ENCODE measurements at places on chromosomes 1 and 21.

GRCh38 chr21:40060083-40060677 is 192.9 kb downstream of the PCP4 start:
- no peak for DNase-seq

GRCh38 chr1:45994423-45994822 is 138.0 kb downstream of the PIK3R3 start:
- no peak for DNase-seq

DNA sequence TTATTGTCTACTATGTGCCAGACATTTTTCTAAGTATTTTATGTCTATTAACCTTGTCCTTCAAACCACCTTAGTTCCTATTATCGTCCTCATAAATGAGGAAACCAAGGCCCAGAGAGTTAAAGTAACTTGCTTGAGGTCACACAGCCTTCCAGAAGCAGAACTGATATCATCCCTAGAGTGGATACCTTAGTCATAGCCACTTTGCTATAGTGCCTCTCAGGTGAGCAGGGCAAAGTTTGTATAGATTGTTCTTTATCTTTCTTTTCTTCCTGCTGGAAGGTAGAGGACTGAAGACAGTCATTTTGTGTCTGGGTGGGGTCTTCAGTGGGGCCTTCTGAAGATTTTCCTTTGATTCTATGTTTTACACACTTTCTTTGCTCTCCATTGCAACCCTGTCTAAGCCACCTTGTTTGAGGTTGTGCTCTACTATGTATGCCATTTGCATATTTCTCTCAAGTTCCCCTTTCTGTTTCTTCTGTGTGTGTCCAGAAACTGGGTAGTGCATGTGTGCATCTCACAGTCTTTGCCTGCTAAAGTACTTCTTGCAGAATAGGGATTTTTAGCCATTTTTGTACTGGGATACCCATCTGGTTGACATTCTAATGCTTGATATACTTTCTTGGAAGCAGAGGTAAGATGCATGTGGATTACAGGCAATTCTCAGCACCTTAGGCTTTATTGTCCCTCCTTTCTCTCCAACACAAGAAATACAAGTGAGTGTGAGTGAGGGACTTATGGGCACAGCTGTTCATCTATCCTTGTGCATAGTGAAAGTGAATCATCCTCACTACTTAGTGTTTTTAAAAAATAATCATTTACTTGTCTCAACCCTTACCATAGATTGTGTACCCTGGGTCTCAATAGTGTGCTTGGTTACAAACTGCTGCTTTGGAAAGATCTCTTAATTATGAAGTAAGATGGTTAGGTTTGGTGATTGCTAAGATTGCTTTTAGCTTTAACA is 207.6 kb upstream of the HMCN1 start:
- DNase-seq, result no peak

GRCh38 chr1:36099681-36100341 is 11.1 kb downstream of the ADPRS start:
- peak; percentile 59 for DNase-seq

GRCh38 chr1:94982398-94982797 is 55.5 kb upstream of the CNN3 start:
- no peak for DNase-seq

GRCh38 chr1:2416403-2416802 is 4.0 kb upstream of the PEX10 start:
- no peak for DNase-seq

DNA sequence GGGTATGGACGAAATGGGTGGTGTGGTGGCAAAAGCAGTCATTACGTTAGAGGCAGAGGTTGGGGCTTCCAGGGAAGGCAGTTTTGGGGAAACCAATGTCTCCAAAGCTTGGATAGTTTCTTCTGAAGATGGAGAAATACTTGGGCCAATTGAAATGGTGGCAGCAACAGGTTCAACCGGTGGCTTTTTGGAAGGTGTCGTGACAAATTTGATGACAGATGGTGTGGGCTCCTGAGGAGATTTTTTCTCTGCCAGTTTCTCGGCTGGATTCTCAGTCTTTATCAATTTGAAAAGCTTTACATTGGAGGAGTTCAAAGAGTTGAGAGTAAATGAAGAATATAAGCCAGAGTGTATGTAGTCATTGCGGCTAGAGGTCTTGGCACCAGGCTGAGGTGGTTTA is 11.5 kb downstream of the ELK4 start:
- no peak for DNase-seq

GRCh38 chr21:44897326-44898010 is 23.2 kb downstream of the ITGB2 start:
- no peak for DNase-seq

DNA sequence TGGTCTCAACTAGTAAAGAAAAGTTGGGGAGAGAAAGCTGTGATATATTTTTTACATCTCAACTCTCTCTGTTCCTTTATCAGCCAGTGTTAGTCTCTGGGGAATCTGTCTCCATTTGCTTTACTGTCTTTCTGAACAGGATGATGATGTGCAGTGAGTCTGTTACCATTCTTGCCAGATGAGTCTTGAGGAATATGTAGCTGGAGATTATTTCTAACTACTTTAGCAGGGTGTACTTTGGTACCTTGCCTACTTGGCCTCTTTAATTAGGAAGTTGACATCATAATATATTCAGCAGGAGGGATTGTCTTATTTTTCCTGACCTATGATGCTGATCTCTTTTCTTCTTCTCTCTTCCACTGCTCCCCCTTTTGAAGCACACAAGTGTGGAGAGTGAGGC is 15.7 kb upstream of the HAX1 start:
- DNase-seq, result no peak

- no peak for DNase-seq
Measured at GRCh38 chr1:91872000-91872399, 14.0 kb downstream of the TGFBR3 start.

GRCh38 chr1:110639724-110640386 is 33.7 kb upstream of the KCNA2 start:
- no peak for DNase-seq
